ENCODE measurements at places on chromosomes 13 and 19.
A peak's percentile ranks its signal among the peaks of the same experiment; 100 is the strongest.

DNA sequence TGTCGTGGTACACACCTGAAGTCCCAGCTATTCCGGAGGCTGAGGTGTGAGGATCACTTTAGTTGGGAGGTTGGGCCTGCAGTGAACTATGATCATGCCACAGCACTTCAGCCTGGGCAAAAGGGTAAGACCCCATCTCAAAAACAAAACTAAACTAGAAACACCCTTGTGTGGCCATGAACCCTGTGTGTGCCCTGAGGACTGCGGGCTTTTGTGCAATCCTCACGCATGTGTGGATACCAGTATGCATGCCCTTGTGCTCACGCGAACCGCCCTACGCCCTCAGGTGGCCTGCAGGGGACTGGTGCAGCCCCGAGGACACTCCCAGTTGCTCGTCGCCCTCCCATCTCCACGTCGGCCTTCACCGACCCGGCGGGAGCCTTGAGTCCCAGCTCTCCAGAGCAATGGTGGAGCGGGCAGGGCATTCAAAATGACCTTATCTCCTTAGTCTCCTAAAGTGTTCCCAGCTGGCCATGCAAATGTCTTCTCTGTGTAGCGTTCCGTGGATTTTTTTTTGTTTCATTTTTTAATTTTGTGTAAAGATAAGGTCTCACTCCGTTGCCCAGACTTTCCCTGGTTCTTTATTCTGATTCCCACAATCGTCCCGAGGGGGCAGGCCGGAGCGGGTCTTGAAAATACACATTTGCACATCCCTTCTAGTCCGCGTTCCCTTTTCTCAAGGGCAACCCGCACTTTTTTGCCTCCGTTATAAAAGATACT lies 868 bp upstream of the EGLN2 start:
- DNase-seq: no peak

- no peak for DNase-seq
Measured at GRCh38 chr19:16867211-16867610, 21.6 kb upstream of the F2RL3 start.

DNA sequence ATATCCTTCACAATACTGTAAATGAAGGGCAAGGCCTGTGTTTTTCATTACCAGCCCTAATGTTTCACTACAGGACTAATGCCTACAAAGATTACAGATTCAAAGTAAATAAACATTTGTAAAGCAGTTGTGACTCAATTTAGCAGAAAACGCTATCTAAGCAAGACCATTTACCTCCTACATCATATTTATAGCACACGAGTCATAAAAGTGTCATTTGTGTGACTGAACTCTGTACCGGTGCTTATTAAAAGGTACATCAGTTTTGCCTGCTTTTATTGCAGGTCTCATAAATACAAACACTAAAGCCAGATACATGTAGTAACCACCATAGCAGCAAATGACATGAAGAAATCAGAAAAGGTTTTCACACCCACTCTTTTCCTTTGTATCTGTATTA lies 61.5 kb upstream of the SLC15A1 start:
- DNase-seq: no peak

DNA sequence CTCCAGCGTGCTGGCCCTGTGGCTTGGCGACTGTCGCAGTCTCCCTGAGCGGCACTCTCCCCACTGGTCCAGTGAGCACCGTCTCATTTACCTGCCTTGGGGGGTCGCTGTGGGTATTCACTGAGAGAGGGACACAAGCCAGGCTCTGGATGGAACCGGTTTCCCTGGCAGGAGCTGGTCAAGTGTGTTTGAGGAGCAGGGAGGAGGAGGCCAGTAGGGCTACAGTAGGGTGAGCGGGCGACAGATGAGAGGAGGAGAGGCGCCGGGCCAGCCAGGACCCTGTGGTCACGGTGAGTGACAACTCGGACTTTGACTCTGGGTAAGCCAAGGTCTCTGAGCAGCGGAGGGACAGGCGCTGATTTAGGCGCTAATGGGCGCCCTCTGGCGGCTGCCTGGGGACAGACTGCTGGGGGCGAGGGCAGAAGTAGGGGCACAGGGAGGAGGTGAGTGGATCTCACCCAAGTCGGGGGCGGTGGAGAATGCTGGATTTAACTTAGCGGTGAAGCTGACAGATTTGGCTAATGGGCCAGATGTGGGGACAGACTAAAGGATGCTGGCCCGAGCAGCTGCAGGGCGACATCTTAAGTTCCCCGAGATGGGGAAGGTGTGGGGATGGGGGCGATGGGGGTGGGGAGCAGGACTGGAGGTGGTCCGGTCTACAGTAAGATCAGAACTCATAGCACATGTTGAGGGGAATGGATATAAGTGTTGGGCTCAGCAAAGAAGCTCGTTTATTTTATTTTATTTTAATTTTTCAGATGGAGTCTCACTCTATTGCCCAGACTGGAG lies 4.7 kb upstream of the PRMT1 start:
- no peak for DNase-seq

DNA sequence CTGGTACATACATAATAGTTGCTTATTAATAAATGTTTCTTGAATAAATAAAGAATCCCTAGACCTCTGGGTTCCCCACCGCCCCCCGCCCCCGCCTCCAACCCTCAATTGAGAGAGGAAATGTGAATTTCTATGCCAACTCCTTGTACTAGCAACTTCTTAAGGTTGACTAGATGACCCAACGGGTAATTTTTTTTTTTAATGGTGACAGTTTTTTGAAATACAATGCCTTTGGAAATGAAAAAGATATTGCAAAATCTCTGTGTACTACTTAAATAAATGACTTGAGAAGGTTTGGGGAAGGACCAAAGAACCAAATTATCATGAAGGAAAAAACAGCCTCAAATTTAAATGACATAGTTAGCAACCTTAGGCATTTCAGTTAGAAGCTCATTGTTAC lies 640.3 kb downstream of the TBC1D4 start:
- no peak for DNase-seq

DNA sequence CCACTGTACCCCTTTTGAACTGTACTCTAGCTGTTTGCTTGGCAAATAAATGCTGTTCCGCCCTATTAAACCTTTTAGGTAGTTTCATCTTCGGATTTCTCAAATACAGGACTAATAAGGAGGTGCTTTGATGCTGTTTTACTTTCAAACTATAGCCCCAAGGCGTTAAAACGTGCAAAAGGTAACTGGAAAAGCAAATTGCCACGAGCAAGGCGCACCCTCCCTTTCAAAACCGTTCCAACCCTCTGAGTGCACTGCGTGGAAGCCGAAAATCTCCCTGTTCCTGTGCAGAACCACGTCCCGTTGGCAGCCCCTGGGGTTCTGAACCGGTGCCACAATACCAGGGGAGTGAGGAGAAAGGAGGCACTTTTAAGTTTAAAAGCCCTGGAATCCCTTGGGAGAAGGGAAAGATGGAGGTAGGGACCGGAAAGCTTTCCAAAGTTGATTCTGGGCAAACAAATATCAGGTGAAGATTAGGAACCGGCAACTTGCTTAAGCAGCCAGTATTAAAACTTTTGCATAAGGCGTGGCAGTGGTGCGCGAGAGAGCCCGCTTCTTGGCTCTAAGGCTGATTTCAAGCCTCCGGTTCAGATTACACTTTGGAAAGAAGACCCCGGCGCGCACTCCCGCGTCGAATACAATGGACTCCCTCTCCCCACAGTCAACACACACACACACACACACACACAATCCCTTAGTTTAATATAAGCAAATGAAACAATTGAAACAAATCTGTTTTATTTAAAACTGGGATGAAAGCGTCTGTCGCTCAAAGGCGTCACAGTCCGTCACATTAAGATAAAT lies 9.5 kb downstream of the POU4F1 start:
- no peak for DNase-seq

- no peak for DNase-seq
Measured at GRCh38 chr13:94382517-94382916, 97.0 kb downstream of the DCT start.

DNA sequence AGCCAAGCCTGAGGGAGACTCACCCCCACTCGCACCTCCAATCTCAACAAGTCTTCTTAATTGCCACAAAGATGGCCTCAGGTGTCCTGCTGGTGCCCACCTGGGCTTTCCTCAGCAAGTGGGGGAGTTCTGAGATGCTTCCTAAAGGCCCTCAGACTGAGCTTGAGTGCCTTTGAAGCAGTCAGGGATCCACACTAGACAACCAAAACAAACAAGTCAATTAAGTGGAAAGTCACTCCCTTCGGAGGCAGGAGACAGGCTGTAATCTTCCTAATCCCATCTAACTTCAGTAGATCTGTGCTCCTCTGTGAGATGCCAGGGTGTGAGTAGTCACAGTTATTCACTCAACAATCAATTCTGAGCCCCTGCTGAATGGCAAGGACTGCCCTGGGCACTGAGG lies 68.3 kb upstream of the SERP2 start:
- no peak for DNase-seq

GRCh38 chr13:23915308-23915707 lies 18.0 kb upstream of the C1QTNF9B start:
- DNase-seq: no peak

- DNase-seq: no peak
Measured at GRCh38 chr13:67061750-67062149, 168.4 kb downstream of the PCDH9 start.

- no peak for DNase-seq
Measured at GRCh38 chr19:14515501-14516047, 2.6 kb downstream of the DNAJB1 start.

DNA sequence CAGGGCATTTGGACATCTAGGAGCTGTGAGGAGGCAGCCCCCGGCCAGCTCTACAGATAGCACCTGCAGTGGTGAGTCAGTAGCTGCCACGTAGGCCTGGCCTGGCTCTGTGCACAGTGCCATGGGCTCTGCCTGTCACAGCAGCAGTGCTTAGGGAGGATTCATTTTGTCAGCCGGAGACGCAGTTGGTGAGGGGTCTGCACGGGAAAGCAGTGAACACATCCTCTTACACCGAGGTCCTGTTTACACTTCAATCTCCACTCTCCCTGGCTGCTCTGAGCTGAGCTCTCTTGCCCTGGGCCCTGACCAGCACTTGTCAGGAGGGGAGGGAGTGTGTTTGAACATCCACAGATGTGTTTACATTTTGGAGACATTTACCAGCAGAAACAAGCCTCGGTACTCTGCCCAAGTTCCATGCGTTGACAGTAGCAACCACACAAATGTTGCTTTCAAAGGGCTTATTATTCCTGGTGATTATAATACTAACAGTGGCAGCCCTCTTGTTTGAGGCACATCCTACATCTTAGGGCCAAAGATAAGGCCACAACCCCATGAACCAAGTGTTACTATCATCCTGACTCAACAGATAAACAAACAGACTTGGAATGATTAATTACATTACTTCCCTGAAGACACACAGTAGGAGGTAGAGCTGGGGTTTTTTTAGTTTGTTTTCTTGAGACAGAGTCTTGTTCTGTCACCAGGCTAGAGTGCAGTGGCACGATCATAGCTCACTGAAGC lies 148.9 kb downstream of the USP12 start:
- DNase-seq: no peak

GRCh38 chr19:51094696-51095279 lies 12.1 kb upstream of the KLK14 start:
- no peak for DNase-seq

GRCh38 chr19:7618771-7619510 lies 10.4 kb downstream of the XAB2 start:
- DNase-seq: no peak

GRCh38 chr19:51086153-51086850 lies 3.6 kb upstream of the KLK14 start:
- no peak for DNase-seq

- DNase-seq: no peak
Measured at GRCh38 chr13:30502237-30502636, 36.5 kb upstream of the HMGB1 start.

- DNase-seq: no peak
Measured at GRCh38 chr19:1052349-1052975, 12.6 kb downstream of the ABCA7 start.

GRCh38 chr13:26914624-26915023 lies 154.0 kb upstream of the GPR12 start:
- DNase-seq: no peak

- DNase-seq: no peak
Measured at GRCh38 chr13:23440821-23441618, 7.5 kb upstream of the SACS start.

GRCh38 chr19:35204799-35205732 lies 23.5 kb downstream of the FAM187B start:
- no peak for DNase-seq

DNA sequence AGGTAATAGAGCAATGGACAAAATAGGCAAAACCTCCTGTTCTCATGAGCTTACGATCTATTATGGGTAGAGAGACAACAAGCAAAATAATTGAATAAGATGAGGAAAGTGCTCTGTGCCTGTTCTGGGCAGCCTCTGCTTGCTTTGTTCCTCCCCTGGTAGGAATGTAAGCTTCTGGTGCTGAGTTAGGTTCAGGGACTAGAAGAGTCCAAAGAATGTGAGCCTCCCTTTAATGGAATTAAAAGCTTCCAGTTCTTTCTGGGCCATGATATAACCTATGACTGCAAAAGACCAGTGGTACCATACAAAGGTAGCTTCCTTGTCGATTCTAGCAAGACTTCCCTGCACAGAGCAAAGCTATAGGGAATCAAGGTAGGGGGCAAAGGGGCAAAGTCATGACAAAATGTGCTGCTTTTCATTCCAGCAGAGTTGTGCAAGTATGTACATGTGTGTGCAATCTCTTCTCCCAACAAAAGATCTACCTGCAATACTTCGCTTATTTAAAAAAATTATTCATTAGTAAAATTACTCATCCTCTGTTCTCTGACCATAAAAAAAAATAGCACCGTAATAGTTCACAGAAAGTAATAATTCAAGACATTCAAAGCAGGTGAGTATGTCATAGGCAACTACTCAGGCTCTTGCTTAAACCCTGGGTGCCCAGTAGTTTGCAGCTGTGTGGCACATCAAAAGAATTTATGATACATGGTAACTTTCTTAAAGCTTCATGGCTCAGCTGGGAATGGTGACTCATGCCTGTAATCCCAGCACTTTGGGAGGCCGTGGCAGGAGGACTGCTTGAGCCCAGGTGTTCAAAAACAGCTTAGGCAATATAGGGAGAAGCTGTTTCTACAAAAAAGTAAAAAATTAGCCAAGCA lies 21.4 kb downstream of the ACOD1 start:
- DNase-seq: peak; percentile 3

DNA sequence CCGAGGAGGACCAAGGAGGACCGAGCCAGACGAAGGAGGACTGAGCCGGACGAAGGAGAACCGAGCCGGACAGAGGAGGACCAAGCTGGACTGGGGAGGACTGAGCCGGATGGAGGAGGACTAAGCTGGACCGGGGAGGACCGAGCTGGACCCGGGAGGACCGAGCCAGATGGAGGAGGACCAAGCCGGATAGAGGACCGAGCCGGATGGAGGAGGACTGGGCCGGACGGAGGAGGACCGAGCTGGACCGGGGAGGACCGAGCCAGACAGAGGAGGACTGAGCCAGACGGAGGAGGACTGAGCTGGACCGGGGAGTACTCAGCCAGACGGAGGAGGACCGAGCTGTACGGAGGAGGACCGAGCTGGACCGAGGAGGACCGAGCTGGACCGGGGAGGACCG lies 3.2 kb downstream of the PIP5K1C start:
- DNase-seq: no peak

DNA sequence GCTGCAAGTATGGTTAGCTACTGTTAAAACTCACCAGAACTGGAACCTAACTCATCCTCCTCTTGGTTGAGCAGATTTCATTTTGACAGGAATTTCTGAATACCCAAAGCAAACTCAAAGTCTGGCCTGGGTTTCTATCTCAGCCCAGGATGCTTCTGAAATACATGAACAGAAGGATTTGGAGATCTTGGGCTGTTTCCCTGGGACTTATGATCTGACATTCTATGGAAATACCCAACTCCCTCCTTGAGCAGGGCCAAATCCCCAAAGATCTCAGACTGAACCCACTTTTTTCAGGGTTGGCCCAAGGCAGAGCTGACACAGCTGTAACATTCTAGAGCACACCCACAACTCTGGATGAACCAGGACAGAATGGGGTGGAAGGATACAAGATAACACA lies 1.1 kb upstream of the ITM2B start:
- DNase-seq: no peak
